ENCODE measurements at places on chromosomes 7 and 10. TPM values are rescaled to one million over a fixed set of nuclear protein-coding genes. Genes with fewer than 3 reads are reported as not detected.

DNA sequence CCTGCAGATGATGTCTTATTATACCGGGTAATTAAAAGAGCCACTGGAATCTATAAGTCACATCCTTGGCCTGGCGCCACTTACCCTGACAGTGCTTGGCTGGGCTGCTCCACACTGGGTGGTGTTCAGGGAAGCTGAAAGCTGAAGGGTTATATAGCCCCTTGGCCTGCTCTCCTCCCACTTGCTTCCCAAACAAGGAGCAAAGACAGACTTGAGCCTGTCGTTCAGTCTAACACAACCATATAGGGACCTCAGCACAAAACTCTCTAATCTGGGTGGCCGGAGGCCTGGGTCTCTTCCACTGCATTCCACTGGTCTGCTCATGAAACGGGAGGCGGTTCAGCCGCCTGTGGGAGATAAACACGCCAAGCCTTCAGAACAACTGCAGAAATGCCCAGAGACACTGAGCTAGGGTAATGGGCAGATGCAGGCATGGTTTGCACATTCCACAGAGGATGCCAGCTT, at the start of gene ACTA2:
TSS of gene ACTA2 (minus strand) at position 127 of the 465 bp plus-strand sequence. CDS start 3,843 bp downstream, outside the sequence.
- DNase-seq, result peak; percentile 41

- DNase-seq, result no peak
Measured at GRCh38 chr7:83655951-83656556, 7.1 kb upstream of the SEMA3E start.

GRCh38 chr7:139936760-139937310, 107.8 kb downstream of the TBXAS1 start:
- DNase-seq, result peak; percentile 91

DNA sequence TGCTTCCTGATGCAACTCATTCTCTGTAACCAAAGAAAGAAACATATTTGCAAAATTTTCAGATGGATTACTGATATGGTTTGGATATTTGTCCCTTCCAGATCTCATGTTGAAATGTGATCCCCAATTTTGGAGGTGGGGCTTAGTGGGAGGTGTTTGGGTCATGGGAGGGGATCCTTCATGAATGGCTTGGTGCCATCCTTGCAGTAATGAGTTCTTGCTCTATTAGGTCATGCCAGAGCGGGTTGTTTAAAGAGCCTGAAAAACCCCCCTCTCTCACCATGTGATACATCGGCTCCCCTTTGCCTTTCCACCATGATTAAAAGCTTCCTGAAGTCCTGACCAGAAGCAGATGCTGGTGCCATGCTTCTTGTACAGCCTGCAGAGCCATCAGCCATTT, 43.8 kb upstream of the PRKG1 start:
- DNase-seq, result no peak

GRCh38 chr7:91230503-91230902, 33.7 kb upstream of the FZD1 start:
- no peak for DNase-seq

- DNase-seq, result no peak
Measured at GRCh38 chr10:69080226-69080625, 7.7 kb upstream of the SRGN start.

- DNase-seq, result no peak
Measured at GRCh38 chr7:68288144-68288593, 1291.5 kb downstream of the TYW1 start.

DNA sequence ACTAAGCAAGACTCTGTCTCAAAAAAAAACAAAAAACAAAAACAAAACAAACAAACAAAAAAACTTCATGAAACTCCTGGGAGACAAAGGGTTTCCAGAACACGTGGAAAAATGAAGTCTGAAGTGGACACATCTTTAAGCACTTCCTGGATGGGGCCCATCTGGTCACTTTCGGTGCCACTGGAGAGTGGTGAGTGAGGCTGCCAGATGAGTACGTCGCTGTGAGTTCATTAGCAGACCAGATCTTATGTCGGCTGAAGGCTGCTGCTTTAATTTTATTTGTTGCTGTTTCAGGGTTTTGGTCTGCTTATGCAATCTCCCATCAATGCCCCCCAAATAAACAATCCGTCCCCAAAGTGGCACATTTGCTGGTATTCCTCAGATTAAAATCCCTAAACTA, 64.4 kb downstream of the NPTX2 start:
- no peak for DNase-seq

- no peak for DNase-seq
Measured at GRCh38 chr10:95782318-95782717, 26.4 kb downstream of the ENTPD1 start.

GRCh38 chr10:66202101-66202500, 723.7 kb upstream of the LRRTM3 start:
- DNase-seq, result no peak

GRCh38 chr10:78777466-78777865, 291.3 kb upstream of the ZMIZ1 start:
- DNase-seq, result no peak

GRCh38 chr7:157521752-157522151, 184.9 kb downstream of the DNAJB6 start:
- no peak for DNase-seq

DNA sequence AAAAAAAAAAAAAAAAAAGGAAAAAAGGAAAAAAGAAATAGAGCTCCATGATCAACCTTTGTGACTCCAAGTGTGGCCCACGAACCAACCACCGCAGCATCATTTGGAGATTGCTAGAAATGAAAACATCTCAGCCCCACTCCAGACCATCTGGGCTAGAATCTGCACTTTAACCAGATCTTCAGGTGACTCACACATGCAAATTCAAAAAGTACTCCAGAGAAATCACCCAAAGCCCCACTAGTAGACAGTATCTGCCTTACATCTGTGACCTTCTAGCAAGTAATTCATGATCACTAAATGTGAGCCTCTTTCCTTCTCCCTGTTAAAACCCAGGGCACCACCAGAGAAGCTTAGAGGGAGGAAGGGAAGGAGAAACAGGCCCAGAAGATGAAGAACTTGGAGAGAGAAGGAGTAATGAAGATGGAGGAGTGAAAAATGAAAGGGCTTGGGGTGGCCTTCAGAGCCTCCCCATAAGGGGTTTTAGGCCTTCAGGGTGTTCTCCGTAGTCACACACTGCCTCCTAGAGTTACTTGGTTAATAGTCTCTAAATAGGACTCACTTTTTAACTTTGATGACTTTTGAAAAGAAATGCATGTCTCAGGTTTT, 94.0 kb downstream of the SLC37A3 start:
- DNase-seq, result no peak

Gene TMEM213
- not detected for total RNA-seq

Gene DPYSL4
- total RNA-seq, result 0.72 TPM

Gene VIPR2
- total RNA-seq, result not detected

Gene FBH1
- total RNA-seq, result 80.2 TPM
